NCI-H187 treated with DMSO at 0.1 percent for 48 hours (cell line): ENCODE measurements at places on chromosomes 5 and 9.

DNA sequence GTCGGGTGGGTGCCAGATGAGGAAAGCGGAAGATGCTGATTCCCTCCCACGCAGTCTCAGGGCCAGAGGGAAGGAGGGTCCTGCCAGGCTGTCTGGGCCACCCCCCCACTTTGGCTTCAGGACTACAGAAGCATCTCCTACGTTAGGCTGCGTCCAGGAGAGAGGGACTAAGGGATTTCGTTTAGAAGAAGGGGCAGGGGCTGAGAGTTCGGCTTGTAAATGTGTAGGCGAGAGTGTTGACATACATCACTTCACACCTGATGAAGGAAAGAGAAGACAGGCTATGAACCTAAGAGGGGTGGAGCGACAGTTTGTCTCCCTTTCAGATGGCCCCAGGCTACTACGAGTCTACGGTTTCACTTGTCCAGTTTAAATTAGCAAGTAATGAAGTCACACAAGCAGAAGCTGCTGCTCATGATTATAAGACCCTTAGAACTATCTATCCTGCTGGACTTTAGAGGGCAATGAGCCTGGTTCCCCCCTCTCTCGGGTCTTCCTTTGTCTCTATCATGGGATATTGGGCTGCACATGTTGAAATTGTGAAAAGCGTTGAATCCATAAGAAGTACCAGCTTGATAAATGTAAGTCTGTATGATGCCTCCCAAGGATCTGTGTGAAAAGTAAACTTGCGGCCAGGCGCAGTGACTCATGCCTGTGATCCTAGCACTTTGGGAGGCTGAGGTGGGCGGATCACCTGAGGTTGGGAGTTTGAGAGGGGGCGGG, 193.0 kb downstream of the AOPEP start:
- DNase-seq: no peak

- no peak for DNase-seq
Measured at GRCh38 chr5:92337772-92338234, 954.7 kb upstream of the ARRDC3 start.

DNA sequence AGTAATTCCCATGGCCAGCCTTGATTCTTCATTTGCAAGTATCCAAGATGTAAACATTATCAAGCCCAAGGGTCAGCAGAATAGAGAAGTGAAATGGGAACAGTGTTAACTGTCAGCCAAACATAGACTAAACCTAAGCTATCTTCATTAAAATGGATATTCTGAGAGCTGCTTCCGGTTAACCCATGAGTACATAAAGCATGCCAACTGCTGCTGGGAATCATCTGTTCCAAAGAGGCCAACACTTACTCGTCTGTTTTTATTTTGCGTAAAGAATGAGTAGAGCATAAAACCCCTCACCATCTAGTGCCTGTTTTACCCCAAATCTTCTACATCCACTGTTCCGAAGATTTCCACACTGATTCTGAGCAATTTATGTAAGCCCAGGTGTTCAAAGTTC, 257.6 kb downstream of the GLIS3 start:
- DNase-seq: no peak

- no peak for DNase-seq
Measured at GRCh38 chr5:72441862-72442540, 65.2 kb downstream of the ZNF366 start.
